ENCODE measurements at places on chromosomes 6 and 20.

DNA sequence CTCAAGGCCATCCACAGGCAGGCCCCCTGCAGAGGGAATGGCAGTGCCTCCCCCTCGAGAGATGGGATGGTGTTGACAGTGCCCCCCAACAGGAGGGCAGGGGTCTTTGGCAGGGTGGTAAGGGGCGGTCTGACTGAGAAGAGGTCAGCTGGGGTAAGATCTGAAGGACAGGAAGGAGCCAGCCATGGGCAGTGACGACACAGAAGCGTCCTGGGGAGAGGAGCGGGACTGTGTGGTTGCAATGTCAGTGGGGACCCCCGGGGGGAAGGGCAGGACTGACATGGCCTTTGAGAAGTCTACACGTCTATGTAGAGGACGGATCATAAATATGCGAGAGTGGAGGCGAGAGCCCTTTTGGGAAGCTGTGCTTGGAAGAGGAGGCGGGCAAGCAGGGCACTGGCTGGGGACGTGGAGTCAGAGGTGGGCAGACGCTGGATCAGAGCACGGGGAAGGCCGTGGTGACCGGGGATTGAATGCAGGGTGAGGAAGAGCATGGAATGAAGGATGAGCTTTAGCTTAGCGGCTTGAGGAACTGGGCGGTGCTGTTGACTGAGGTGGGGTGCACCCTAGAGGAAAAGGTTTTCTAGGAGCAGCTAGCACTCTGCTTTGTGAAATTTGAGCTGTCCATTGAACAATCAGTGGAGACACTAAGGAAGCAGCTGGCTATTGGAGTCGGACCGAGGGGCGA is 82.5 kb upstream of the AGPAT4 start:
- DNase-seq: no peak

DNA sequence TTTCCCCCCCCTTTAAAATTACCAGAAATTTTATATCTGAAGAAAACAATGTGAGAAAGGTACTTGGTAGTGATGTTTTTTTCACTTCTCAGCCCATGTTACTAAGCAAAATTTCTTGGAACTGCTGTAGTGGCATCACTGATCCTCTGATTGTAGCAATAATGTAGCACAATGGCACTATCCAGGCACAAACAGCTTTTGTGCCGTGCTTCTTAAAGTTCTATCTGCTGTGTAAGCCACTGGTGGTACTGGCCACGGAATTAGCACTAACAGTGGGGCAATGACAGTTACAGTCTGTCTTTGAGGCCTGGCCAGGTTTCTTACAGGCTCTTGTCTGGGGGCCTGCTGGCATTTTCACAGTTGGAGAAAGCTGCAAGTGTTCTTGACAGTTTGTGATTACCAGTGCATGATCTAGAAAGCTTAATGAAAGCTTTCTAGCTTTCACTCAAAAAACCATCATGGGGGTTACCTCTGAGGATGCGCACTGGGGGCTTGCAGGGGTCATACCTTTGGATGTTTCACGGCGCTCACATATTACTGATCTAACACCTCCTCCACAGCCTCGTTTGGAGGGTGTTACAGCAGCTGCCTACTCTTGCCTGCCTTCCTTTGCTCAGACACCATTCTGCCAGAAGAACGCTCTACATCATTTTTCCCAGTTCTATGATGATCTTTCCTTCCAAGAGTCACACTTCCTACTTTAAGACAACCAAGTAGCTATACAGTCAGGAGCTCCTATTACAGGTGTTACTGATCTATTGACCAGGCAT is 58.4 kb upstream of the ARMH2 start:
- no peak for DNase-seq

DNA sequence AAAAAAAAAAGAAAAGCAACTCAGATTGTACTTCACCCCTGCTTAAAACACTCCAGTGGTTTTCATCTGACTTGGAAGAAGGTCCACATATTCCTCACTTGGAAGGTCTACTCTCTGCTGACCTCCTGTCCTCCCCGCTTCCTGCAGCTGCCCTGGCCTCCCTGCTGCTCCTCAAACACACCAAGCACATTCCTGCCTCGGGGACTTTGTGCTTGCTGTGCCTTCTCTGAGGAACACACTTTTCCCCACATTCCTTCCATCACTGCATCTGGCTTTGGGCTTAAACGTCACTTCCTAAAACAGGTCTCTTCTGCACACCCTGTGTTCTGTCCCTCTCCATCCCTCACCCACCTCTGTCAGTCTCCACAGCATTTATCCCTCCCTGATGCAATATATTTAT is 4.9 kb upstream of the PDYN start:
- no peak for DNase-seq

- no peak for DNase-seq
Measured at GRCh38 chr6:71498638-71499037, 210.0 kb downstream of the OGFRL1 start.

DNA sequence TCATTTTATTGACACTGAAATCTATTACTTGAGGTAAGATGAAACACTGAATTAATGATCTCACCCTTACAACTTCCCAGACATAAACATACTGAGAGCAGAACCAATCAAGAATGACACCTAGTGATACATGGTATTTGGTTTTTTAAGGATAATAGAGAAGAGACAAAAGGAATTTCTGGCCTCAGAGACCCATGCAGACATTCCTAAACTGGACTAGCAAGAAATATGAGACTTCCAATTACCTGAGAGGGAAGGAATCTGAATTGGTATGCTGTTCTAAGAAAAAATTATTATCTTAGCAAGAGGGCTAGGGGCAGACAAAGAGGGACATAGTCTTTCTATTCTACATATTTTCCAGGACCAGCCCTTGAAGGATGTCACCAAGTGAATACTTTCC is 141.1 kb downstream of the BMP5 start:
- DNase-seq: no peak

DNA sequence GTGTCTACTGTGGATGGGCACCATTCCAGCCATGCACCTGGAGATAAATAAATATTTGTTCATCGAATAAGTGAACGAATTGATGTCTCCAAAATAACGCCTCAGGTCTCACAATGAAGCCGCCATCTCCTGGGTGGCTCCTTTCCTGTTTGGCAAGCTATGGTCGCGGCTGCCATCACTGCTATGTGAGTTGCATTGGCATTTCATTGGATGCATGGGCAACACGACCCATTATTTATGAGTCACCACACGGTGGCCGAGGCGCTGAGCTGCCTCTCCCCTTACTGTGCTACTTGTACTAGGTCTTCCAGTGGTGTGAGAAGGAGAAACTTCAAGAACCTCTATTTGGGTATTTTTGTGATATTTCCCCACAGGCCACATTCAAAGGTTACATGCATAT is 21.3 kb upstream of the PDE10A start:
- no peak for DNase-seq
